ENCODE measurements at places on chromosomes 11 and 22.

- no peak for DNase-seq
Measured at GRCh38 chr11:120566176-120566575, 54.6 kb downstream of the GRIK4 start.

- DNase-seq, result no peak
Measured at GRCh38 chr22:38572065-38572464, 2.1 kb upstream of the DMC1 start.

GRCh38 chr22:35383679-35384071 lies 2.8 kb downstream of the HMOX1 start:
- DNase-seq, result no peak

GRCh38 chr11:64161037-64161436 lies 4.9 kb downstream of the MACROD1 start:
- no peak for DNase-seq

DNA sequence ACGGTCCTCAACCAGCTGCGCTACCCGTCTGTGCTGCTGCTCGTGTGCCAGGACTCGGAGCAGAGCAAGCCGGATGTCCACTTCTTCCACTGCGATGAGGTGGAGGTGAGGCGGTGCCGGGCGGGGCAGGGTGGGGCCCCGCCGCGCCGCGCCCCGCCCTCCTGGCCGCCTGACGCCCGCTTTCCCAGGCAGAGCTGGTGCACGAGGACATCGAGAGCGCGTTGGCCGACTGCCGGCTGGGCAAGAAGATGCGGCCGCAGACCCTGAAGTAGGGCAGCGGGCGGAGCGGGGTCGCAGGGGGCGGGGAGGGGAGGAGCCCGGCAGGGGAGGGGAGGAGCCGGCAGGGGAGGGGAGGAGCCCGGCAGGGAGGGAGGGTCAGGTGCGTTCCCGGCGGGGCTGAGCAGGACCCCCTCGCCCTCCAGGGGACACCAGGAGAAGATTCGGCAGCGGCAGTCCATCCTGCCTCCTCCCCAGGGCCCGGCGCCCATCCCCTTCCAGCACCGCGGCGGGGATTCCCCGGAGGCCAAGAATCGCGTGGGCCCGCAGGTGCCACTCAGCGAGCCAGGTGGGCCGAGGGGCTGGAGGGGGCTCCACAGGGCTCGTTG lies 14.7 kb downstream of the EPS8L2 start:
- peak; percentile 65 for DNase-seq

DNA sequence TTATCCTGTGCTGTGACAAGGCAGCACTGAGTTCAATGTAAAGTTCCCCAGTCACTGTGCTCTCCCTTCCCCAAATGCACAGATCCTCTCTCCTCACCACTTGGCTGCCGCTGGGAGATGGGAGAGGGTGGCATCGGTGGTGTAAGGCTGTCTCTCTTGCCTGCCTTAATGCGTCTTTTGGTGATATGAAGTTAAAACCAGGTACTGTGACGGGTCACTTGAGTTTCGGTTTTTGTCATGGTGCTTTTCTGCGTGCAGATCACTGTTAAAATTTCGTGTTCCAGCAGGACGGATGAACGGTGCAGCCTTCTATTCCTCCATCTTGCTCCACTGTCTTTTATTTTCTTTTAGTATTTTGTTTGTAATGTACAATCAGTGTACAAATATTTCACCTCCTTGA lies 18.6 kb downstream of the GLB1L2 start:
- DNase-seq, result no peak

- DNase-seq, result no peak
Measured at GRCh38 chr22:29074276-29074772, 1.5 kb downstream of the KREMEN1 start.

GRCh38 chr22:43399338-43399979 lies 12.4 kb upstream of the MPPED1 start:
- no peak for DNase-seq

DNA sequence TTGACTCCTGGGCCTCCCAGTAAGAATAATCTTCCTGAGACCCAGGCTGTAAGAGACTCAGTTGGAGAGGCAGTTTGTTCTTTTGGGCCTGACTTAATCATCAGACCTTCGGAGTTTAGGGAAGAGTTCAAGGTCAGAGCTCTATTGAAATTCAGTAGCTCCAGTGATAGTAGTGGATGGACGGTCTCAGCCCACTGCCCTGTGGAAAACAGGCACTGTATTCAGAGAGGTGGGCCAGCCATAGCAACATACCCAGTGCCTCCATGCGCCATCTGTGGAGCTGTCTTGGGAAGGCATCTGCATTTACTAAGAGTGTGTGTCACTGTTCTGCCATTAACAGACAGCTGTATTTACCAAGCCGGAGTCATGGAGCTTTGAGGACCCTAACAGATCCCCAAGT lies 2.9 kb downstream of the SMARCB1 start:
- no peak for DNase-seq

GRCh38 chr22:19822301-19823117 lies 32.2 kb downstream of the GNB1L start:
- no peak for DNase-seq

- no peak for DNase-seq
Measured at GRCh38 chr11:115643549-115644270, 139.5 kb upstream of the CADM1 start.

- DNase-seq, result no peak
Measured at GRCh38 chr11:84211896-84212295, 925.7 kb upstream of the CCDC90B start.

DNA sequence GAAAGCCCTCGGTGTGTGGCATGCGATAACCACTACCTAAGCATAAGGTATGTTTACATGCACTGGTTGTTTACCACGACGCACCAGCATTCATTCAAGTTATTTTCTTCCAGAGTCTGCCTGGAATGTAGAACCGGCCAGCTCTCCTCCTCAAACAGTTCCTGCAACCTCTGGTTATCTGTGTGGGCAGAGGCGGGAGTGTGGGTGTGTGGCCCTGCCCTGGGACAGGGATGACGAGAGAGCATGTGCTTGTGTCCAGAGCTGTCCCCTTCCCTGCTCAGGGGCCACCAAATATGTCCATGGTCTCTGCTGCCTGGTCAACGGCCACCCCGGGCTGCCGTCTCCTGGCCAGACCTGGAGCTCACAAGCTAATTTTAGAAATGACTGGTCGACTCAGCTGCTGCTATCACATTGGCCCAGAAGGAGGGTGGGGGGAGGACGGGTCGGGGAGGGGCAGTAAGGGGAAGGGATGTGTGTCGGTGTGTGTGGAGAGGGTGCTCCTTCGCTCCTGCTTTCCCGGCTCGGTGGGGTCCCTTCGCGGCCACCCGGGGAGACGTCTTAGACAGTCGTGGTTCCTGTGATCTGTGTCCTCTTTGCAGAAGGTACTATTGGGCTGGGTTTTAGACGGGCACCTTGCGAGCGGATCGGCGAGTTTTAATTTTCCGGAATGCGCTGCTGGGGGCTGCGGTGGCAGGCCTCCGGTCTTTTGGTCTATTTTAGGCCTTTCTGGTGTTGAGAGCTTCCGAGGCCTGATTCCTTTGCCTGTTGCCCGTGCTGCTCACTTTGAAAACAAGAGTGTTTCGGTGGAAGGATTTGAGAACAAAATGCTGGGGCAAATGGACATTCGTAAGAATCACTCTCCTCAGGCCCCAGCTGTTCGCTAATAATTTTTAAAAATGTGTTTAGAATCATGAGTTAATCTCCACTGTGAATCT lies at the start of gene MYO18B:
MYO18B (plus strand) TSS at position 497 of the 935 bp plus-strand sequence. CDS start 18,905 bp downstream, outside the sequence.
- DNase-seq, result no peak

- DNase-seq, result peak; percentile 61
Measured at GRCh38 chr11:61587951-61588727, 7.3 kb upstream of the SYT7 start.

GRCh38 chr11:61089806-61090491 lies 12.3 kb upstream of the CD5 start:
- no peak for DNase-seq

- DNase-seq, result no peak
Measured at GRCh38 chr22:45597460-45598192, 74.0 kb upstream of the ATXN10 start.

DNA sequence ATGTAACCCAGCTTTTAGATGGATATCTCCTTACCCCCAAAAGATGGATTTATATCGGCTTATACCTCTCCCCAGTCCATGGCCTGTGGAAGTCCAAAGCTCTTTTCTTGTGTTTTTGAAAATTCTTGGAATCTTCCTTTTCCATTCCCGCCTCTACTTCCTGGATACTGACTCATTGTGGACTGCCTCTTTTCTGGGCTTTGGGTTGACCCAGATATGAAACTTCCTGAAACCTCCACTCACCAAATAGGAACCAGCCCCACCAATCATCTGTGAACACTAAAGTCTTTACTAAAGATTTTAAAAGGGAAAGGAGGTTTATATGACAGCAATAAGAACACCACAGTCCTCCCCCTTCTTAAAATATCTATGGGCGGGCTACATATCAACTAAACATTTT lies 163.4 kb upstream of the SYN3 start:
- DNase-seq, result no peak

DNA sequence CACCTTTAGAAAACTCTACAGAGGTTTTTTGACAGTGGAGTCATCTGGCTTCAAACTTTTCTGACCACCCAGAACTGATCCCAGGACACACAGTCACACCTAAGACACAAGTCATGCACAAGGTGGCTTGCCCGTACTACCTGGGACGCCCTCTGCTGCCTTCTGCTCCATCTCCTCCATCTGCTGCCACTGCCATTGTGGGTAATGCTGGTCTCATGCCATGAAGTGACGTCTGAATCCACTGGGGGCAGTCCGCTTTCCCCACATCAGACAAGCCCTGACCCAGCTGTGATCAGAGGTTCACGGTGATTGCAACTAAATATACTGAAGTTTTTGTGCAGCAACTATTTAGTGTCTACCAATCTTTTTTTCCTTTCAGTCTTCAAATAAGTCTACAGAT lies 5.4 kb upstream of the NDUFS8 start:
- DNase-seq, result no peak

- no peak for DNase-seq
Measured at GRCh38 chr11:28231475-28231874, 123.3 kb downstream of the METTL15 start.

All from T-helper 9 cell (primary cell).